ENCODE measurements at places on chromosomes 11 and 22.

GRCh38 chr11:128153697-128154048, 433.7 kb downstream of the ETS1 start:
- DNase-seq = no peak

DNA sequence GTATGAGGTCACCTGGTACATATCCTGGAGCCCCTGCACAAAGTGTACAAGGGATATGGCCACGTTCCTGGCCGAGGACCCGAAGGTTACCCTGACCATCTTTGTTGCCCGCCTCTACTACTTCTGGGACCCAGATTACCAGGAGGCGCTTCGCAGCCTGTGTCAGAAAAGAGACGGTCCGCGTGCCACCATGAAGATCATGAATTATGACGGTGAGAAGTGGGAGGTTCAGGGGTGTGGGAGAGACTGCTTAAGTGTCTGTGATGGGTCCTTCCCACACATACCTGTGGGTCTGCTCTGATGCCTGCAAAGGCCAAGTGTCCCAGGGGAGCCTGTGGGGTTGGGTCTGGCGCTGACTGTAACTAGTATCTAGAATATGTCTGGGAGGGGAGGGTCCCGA, 3.9 kb downstream of the APOBEC3G start:
- no peak for DNase-seq

DNA sequence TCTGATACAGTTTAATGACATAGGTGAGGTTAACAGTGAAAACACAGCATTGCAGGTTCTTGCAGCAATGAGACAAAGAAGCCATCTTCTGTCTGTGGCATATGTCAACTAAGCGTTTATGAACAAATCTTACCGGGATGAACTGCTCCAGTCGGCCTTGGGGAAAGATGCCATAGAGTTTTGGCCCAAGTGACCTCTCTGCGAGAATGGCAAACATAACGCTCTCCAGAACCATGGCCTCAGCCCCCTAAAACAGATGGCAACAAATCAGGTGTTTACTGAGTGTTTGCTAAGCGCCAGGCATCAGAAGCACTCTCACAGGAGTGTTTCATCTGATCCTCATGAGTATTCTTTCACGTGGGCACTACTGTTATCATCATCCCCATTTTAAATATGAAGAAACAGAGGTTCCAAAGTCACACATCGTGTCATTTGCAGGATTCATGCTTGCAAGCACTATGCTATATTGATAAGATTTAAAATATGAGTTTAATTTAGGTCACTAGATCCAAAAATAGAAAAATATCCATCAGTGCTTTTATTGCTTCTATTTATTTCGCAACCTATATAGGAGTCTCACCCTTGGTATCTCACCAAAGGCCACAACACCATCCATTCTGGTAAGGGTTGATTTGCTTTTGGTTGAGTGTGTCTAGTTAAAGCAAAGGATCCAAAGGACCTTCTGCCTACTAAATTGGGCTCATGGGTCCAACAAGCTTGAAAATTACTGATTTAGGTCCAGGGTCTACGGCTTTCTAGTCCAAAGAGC, 35.9 kb downstream of the TCIRG1 start:
- no peak for DNase-seq

DNA sequence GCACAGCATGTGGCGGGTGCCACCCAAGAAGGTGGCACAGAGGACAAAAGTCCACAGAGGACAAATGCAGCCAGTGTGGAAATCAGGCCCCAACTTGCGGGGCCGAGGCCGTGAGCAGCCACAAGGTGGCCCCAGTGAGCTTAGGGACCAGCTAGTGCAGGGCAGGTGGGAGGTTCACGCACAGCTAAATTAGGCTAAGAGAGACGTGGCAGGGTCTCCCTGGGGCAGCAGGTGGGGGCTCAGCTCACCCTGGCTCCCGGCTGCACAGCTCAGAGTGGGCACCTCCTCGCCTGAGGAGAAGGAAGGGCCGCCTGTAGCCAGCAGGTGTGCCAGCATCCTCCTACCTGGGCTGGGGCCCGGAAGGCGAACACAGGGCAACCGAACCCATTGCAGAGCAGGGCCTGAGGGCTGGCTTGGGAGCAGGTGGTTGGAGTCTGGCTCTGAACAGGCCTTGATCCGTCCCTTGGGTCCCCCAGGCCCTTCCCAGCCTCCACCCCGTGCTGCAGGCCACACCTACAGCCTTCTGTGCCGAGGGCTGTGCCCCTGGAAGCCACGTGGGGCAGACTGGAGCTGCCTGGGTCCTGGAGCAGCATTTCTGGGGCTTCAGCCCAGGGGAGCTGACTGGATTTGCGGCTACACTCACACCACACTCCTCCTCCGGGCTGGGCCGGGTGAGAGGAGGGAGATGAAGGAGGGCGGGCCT, 26.1 kb upstream of the CELSR1 start:
- DNase-seq = peak; percentile 30

- DNase-seq = no peak
Observed at GRCh38 chr11:60718524-60719316, 5.8 kb upstream of the MS4A18 start.

GRCh38 chr22:26857169-26857568, 199.8 kb downstream of the MIAT start:
- DNase-seq = no peak

DNA sequence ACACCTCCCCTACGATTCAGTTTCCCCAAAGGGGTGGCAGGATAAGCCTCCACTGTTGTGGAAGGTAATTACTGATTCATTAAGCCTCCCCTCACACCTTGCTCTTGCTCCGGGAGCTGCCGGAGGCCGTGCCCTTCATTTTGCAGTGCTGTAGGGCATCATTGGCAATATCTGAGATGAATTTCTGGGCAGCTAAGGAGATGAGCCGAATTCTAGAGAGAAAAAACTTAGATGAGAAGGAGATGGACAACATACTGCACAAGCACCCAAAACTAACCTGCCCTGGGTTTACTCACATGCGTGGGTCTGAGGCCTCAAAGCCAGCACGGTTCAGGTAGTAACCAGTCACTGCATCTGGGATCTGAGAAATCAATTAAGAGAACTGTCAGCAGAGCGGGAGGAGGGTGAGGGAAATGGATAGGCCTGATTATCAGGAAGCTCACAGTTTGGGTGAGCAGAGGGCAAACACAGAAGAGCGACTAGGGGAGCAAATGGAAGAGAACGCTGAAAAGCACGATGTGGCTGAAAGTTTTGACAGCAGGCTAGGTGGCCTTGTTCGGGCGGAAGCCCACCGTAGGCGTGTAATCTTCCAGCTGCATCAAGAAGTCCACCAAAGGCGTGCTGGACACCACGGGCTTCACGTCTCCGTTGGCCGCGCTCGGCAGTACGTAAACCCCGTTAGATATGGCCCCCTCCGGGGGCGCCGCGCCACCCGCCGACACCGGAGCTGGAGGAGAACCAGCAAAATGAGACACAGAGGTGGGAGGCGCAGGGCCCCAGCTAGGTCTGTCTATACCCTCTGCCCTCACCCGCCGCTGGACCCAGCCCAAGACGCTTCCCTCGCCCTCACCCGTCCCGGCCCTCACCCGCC, 689 bp downstream of the TAF10 start:
- peak; percentile 28 for DNase-seq

GRCh38 chr11:9615031-9615451, 41.6 kb downstream of the WEE1 start:
- no peak for DNase-seq

DNA sequence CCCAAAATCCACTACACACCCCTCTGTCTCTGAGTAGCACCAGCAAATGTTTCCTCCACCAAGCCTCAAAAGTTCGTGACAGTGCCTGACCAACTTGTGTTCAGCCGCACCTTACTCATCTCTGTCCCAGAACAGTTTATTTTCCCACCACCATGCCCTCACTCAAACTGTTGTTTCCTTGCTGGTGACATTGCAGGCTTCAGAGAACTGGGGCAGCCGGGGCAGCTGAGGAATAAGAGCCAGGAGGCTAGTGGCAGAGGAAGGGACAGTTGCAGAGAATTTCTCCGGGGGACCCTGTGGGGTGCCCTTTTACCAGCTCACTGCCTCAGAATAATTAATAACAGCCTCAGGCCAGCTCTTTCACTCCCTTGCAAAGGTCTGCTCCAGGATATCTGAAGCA, 709 bp upstream of the KCNE3 start:
- DNase-seq = no peak

- DNase-seq = no peak
Observed at GRCh38 chr11:20160425-20161229, at the start of gene DBX1. Gene DBX1, minus strand, starts transcription at chr11:20160475. Its CDS starts 151 bp downstream, at chr11:20160324.

DNA sequence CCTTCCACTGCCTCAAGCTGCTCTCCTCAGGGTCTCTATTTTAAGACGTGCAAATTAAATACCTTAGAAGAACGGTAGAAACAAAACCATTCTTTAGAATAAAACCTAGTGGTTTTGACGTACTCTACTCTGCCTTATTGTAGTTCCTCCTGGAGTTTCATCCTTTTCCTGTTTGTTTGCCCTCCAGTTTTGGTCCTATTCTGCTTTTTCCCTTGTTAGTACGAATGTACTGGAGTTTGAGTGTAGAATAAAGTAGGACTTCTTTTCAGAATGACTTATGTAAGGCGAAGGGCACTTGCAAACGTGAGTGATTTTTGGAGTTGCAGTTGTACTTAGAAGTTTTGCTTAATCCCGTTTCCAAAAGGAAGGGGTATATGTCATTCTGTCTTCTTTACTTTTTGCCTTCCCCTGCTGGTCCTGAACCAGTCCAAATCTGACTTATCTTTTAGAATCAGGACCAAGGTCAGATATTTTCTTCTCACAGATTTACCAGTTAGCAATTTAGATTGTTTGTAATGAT, 1.4 kb downstream of the SIK2 start:
- DNase-seq = no peak

DNA sequence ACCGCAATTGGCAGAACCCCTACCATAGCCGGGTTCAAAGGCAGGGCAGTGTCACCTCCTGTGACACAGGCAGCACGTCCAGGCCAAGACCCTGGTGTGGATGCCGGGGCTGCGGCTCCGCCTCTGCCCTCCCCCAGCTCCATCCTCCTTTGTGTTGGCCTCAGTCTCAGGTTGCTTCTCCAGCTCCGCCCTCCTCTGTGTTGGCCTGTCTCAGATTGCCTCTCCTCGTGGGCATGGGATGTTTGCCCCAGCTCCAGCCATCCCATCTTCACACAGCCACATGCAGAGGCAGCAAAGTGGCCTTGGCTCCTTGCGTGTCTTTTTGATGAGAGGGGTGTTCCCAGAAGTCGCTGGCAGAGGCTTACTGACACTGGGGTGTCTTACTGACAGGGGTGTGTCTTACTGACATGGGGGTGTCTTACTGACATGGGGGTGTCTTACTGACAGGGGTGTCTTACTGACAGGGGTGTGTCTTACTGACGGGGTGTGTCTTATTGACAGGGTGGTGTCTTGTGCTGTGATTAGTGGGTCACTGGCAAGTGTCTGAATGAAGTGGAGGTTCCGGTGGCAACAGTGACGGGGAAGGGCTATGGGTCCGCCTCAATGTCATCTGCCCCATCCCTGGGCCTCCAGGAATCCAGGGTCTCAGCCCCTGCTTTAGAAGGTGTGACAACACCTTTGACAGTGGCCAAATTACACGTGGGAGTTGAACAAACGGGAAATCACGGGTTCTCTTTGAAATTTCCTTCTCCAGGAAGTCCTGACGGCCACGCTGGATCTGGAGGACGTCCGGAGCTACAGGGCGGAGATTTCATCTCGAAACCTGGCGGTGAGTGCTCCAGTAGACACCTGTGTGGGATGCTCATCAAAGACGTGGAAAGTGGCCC, 24.9 kb downstream of the NADSYN1 start:
- no peak for DNase-seq

DNA sequence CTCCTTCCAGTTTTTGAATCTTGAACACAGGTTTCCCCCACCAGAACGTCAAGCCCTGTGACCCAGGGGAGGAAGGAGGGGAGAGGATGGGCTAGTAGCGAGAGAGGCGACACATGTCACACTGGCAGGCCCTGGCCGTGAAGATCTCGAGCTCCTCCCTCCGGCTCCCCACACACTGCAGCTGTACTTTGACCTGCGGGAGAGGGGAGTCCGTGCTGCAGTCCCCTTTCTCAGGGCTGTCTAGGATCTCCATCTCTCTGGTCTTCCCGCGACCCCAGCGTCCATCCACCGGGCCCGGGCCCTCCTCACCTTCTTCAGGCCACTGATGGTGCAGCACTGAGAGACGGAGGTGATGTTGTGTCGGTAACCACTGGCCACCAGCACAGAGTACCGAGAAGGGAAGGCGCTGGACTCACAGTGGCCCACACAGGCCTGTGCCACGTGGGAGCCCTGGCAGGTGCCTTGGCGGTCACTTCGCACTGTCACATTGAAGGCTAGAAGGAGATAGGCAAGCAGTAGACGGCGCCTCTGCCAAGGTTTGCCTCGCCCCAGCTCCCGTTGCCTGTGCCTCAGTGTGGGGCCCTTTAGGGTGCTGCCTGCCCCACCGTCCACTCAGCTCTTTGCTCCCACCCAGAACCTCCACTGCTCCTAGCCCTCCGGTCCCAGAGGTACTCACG, 873 bp downstream of the GPHA2 start:
- DNase-seq = no peak

- no peak for DNase-seq
Observed at GRCh38 chr11:76632492-76632891, 38.1 kb downstream of the LRRC32 start.

GRCh38 chr11:99192716-99193115, 172.0 kb downstream of the CNTN5 start:
- DNase-seq = no peak

- peak; percentile 55 for DNase-seq
Observed at GRCh38 chr11:69915501-69916250, 96.5 kb upstream of the FGF3 start.

DNA sequence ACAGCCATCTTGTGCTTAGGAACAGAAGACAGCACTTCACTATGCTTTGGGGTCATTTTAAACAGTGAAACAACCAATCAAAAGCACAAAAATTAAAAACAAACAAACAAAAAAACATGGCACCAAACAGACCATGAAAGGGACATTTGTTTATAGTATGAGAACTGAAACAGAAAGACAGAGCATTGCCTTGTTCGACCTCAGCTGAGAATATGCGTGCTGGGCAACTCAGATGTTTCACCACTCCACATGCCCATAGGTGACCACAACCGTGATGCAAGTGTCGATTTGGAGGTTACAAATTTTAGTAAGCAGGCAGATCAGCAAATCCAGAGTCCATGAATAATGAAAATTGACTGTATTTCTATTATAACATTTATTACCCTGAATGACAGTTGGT, 30.0 kb downstream of the NNMT start:
- no peak for DNase-seq

- DNase-seq = no peak
Observed at GRCh38 chr11:107252429-107253161, 205.0 kb downstream of the CWF19L2 start.

DNA sequence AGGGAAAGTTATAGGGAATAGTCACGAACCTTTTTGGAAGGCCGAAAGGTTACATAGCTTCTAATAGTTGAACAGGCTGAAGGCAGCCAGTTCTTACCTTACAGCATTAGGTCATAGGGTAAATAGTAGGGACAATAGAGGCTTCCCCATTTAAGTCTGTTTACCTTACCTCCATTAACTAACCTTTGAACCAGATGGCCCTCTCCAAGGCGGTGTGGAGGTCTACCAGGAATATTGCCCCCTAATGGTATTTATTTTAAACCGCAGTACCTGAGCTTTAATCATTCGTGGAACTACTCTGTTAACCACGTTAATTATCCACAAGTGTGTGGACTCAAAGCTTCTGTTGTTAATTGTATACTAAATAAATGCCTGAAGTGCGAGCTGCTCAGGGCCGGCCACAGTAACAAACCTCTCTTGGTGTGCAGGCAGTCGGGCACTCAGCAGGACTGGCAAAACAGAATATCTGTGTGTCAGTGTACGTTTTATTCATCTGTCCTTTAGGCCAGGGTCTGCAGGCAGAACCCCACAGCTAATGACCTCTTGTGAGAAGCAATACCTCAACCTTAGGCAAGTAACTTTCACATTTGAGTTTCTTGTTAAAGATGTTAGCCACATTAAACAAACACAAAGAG, 81.7 kb downstream of the PRCP start:
- DNase-seq = no peak
